Epithelial cell of esophagus (primary cell): ENCODE measurements at places on chromosomes 11 and 22.

DNA sequence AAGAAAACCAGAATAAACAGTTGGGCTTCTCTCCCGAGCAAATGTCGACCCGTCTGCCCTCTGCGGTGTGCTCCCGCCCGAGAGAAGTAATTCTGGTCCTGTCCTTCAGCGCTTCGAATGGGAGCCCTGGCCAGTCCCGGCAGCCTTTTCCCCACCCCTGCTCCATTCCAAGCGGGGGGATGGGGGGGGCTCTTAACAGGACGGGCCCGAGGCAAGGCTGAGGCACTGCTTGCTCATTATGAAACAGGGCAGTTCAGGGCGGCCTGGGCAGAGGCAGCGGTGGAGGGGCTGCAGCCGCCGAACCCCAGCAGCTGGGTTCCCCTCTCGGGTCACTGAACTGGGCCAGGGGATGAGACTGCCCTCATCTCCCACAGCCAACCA lies 9.1 kb downstream of the BACE1-AS start:
- DNase-seq = no peak

DNA sequence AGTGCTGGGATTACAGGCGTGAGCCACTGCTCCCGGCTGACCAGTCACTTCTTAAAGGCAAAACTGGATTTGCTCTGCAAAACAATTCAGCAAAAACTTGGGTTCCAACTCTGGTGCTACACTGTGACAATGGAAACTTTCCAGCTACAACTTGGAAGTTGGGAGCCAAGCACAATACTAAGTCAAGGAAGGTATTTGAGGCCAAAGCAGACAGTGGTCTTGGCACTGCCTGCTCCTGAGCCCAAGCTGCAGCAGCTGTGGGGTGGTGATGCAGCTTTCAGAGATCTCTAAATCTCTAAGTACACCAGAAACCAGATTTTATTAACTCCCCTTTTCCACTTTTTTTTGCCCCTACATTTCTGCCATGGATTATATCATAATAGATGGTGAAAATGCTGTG lies 17.5 kb downstream of the ADM start:
- DNase-seq = no peak

GRCh38 chr11:35951680-35952079 lies 7.8 kb downstream of the LDLRAD3 start:
- no peak for DNase-seq

GRCh38 chr11:20363149-20363499 lies 390 bp upstream of the HTATIP2 start:
- DNase-seq = no peak

DNA sequence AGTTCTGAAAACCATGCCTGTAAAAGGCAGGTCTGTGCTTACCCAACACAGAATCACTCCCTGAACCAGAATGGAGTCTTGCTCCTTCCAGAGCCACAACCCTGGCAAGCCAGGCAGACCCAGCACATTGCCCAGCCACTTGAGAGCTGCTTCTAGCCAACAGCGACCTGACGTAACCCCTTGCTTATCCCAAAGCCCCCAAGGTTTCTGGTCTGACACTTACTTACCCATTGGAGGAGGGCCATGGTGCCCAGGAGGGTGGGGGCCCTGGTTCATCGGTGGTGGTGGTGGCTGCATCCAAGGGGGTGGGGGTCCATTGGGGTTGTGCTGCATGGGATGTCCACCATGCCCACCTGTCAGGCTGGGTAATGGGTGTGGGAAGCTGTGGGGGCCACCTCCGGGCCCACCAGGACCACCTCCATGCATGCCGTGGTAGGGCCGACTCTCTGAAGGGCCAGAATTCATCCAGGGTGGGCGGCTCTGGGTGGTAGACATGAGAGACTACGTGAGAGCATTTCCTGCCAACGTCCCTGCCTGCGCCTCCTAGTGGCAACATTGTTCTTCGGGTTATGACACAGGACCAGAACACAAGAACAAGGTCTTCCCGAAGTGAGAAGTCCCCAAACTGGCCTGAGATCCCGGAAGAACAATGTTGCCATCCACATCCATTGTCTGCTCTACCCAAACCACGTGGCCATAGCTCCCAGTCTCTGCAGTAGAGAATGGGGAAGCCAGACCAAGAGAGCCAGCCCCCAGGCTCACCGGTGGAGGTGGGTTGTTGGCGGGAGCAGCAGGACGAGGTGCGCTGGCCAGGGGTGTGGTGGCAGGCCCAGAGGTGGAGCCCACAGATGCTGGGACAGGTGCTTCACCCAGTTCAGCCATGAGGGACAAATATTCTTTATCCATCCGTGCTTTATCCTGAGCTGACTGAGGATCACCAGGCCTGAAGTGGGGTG lies 7.8 kb upstream of the PYGM start:
- DNase-seq = peak; percentile 75

DNA sequence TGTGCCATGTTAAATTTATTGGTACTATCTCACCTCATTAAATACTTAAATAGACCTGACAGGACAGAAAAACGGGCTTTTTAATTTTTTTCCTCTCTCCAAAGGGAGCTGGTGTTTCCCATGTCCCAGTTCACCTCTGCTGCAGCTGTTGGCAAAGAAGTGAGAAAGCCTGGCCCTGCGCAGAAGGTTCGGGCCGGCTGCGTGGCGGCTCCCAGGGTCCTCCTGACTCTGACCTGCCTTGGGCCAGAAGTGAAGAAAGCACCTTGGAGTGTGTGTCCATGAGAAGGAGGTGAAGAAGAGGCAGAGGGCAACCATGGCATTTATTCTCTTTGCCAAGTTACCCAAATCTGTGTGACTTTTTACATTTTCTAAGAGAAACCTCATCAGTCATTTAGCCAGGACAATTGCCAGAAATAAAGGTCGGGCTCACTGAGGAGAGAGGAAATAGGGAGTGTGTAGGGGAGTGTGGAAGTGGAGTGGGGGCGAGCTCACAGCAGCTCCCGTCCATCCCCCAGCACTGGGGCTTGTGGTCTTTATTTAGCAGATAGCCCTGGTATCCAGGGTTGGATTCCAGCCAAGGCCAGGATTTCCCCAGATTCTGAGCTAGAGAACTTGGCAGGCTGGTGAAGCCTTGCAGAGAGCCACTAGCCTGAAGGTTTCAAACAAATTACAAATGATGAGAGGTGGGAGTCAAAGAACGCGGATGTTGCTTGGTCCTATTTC lies 102.4 kb upstream of the CADM1 start:
- DNase-seq = no peak

GRCh38 chr11:12410006-12410728 lies 32.8 kb downstream of the PARVA start:
- DNase-seq = peak; percentile 15

DNA sequence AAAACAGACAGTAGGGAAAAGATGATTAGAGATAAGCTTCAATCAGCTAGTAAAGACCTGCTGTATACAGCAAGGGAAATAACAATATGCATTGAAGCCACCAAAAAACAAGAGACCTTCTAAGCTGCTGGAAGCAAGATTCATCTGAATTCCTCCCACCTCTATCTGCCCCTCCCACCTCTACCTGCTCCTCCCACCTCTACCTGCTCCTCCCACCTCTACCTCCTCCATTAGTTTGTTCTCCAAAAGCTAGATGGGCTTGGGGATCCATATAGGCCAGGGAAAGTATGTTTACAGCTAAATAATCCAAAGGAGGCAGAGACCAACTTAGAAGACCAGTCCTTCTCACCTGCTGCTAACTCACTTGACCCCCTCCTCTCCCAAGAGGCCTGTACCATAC lies 33.2 kb downstream of the PAK1 start:
- no peak for DNase-seq
